Osteocyte (in vitro differentiated cells): ENCODE measurements at places on chromosomes 6 and 20.
A peak's percentile ranks its signal among the peaks of the same experiment; 100 is the strongest.

GRCh38 chr6:109305028-109305427 lies 77.2 kb downstream of the CD164 start:
- no peak for DNase-seq

DNA sequence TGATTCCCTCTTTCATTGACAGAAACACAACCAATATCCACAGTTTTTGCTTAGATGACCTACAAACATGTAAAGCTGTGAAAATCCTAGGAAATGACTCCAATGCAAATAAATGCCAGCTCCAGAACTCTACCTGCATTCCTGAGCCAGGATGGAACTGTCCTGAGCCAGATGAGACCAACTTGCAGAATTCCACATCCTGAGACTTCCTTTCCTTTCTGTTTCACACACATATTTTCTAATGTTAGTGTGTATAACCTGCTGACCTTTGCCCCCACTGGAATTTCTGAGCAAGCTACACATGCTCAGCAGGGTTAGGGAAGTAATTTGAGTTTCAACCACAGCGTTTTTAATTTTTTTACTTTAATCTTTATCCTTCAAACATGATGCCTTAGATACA lies 69.6 kb upstream of the ADGRF1 start:
- no peak for DNase-seq

GRCh38 chr6:132648356-132648755 lies 10.6 kb downstream of the TAAR1 start:
- DNase-seq, result no peak

- DNase-seq, result peak; percentile 84
These were observed 19.0 kb downstream of the THBS2 start for GRCh38 chr6:169234634-169235033.

DNA sequence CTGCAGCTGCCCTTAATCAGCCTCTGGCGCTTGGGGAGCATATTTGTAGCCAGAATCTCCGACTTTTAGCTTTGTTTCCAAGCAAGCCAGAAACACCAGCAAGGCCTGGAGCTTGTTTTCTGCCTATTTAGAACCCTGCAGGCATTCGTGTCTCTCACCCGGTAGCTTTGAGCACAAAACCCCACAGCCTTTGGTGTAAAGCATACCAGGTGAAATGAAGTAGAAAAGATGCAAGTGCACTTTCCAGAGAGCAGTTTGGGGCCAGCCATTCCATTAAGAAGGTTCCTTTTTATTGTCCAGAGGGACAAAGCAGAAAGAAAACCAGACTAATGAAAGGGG lies 736 bp downstream of the FAM217B start:
- DNase-seq, result no peak

DNA sequence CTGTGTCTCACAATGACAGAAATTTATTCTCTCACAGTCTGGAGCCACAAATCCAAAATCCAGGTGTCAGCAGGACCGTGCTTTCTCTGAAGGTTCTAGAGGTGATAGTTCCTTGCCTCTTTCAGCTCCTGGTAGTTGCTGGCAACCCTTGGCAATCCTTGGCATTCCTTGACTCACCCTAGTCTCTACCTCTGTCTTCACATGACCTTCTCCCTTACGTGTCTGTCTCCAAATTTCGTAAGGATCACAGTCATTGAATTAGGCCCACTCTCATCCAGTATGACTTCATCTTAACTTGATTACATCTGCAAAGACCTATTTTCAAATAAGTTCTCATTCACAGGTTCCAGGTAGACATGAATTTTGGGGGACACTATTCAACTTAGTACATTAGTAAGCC lies 143.1 kb downstream of the CEP57L1 start:
- DNase-seq, result no peak

DNA sequence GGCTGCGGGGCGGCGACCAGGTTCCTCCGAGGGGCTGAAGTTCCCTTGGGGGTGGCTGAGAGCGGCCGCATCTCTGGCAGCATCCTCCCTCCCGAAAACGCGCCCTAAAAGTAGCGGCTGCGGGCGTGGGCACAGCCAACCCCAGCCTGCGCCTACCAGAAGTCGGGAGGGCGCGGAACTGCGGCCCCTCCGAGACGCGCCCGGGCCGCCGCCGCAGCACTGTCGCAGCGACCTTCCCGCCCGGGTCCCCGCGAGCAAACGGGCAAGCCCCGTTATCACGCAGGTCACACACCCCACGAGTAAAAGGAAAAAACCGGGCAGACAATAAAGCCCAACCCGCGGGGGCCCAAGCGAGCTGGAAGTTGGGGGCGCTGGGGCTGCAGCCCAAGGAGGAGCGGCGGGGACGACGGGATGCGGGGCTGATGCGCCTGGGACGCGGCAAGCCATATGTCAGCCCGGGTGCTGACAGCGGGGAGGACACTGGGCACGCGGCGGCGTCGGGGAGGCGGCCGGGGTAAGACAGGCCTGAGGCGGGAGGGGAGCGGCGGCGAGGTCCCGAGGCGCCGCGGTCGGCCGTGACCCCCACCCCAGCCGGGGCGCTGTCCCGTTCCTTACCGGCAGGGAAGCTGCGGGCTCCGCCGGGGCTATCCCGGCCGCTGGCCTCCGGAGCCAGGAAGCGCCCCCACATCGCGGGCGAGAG lies 659 bp downstream of the CEP85L start:
- DNase-seq, result no peak

GRCh38 chr6:70901324-70901723 lies 55.5 kb downstream of the B3GAT2 start:
- no peak for DNase-seq

GRCh38 chr6:164693944-164694343 lies 615.5 kb downstream of the C6orf118 start:
- no peak for DNase-seq

DNA sequence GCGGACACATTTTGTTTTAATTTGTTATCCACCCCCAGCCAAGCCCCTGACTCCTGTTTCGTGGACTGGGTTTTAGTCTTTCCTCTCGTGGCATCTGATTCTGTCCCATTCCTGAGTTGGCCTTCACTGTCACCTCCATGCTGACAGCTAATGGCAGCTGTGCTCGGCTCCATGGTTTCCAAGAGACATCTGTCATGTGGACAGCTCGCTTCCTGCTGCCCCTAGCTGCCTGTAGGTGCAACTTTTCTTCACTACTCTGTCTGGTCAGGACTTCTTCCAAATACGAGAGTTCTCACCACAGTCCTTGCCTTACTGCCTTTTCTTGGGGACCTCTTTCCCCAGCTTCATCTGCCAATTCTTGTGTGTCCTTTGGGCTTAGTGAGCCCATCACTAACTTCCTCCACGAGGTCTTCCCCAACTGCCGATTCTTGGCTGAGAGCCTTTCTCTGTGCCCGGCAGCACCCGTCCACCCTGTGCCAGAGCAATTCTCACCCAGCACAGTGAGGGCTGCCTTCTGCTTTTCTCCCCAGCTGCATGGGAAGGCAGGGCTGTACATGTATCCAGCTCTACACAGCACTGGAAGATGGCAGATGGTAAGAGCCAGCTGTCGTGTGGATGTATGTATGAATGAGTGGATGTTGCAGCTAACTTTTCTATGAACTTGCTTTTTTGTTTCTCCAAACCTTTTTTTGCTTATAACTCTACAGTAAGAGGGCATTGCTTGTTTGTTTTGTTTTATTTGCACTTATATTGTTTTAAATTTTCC lies 140.4 kb downstream of the F13A1 start:
- no peak for DNase-seq

GRCh38 chr6:6643398-6643797 lies 54.9 kb downstream of the LY86 start:
- DNase-seq, result no peak

DNA sequence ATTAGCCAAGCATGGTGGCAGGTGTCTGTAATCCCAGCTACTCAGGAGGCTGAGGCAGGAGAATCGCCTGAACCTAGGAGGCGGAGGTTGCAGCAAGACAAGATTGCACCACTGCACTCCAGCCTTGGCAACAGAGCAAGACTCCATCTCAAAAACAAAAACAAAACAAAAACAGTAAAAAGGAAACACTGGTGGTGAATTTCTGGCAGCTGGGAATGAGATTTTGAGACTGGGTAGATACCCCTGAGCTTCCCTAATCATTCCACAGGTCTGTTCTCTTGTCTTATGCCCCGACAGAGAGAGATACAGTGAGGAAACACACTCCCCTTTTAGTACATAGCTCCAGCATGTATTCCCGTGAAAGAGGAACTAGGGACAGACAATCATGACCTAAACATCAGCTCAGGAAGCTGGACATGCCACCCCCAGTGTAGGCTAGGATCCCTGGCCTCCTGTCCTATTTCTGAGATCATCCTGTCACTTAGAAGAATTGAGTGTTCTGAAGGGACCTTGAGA lies 9.6 kb downstream of the MAN1A1 start:
- no peak for DNase-seq

- no peak for DNase-seq
These were observed 371.0 kb downstream of the EPHA7 start for GRCh38 chr6:93048381-93048780.

DNA sequence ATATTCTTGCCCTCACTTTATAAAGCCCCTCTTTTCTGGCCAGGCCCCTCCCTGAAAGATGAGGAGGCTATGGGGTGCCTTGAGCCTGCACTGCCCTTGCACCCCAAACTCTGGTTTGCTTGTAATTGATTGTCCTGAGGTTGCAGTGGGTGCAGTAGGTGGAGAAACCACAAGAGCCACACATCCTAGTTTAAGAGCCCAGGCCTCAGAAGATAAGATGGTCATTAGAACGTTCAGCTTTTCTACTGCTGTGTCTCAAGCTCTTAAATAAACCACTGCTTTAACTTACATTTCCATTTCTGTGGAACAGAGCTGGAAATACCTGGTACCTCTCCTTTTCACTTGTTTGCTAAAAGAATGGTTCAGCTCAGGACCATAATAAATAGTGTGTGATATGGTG lies 9.0 kb downstream of the MRAP2 start:
- DNase-seq, result no peak

DNA sequence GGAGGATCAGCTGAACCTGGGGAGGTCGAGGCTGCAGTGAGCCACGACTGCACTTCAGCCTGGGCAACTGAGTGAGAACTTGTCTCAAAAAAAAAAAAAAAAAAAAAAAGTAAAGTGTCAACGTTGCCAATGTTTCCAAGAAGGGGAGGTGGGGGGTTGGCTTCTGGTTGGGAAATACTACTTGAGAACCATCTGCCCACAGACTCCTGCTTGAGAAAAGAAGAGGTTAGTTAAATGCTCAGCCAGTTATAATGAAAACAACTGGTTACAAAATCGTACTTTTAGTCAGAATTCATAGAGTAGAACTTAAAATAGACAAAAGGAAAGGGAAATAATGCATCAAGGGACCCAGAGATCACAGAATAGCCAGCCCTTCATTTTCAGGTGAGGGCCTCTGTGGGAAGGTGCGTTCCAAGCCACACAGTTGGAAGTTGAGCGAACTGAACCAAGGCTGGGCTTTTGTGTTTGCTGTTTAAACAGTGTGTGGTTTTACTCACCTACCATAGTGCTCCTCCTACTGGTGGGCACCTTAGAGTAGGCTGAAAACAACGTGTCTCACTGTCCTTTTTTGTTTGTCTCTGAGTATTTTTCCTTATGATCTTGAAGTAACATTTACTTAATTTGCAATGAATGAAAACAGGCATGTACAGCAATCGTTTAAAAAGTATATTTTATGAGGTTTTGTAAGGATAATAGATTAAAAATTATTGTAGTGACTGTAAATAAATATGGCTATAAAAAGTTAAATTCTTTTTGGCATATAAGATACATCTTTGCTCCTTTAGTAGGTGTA lies 200.7 kb downstream of the BCAS1 start:
- no peak for DNase-seq

DNA sequence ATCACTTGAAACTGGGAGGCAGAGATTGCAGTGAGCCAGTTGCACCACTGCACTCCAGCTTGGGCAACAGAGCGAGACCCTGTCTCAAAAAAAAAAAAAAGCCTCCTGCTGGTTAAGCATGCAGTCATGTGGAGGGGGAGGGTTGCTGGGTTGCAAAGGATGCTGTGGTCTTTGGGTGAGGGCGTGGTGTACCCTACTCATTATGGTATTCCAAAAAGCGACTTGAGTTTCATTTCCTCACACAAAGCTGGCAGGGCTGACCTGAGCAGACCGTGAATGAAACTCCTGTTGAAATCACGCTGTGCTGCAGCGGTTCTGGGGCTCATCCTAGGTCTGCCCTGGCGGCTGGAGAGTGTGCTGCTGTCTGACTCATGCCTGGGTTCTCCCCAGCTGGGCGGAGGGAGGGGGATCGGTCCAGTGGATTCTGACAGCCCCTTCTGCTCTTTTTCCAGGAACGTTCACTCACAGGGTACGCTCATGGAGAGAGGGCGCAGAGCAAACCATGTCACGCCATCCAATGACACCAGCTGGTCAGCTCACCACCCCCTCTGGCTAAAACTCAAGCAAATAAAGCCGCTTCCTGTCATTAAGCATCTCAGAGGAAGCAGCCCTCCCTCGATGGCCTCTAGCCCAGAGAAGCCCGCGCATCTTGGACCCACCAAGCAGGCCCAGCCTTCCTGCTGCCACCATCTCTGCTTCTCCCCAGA lies 166.2 kb downstream of the SCML4 start:
- DNase-seq, result peak; percentile 92

GRCh38 chr6:5089481-5090438 lies 4.6 kb downstream of the PPP1R3G start:
- DNase-seq, result no peak

DNA sequence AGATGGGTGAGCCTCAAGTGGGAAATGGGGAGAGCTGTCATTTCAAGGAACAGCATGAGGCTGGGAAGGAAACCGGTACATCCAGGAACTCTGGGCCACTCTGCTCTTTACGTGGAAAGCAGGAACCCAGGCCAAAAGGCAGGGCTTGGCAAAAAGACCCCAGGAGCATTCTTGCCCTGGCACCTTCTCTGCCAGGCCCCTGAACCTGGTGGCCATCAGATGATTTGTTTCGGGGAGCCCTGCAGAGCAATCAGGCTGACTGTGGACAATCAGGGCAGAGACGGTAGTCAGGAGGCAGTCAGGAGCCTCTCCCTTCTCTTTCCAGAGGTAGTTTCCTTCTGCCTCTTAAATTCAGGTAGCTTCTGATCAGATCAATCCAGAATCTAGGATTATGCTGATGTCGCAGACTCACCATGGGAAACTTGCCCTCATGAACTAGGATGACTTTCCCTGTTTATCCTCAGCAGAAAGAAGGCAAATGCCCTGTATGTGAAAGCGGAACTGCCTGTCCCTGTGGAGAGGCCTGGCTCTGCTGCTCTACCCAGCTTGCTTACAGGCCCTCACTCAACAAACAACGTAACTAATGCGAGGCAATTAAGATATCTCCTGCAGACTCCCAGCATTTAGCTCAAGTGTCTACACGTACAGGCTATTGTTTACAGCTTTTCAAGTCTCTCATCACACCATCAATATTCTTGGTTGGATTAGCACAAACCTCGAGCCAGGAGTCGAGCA lies 36.6 kb downstream of the EZR start:
- no peak for DNase-seq

DNA sequence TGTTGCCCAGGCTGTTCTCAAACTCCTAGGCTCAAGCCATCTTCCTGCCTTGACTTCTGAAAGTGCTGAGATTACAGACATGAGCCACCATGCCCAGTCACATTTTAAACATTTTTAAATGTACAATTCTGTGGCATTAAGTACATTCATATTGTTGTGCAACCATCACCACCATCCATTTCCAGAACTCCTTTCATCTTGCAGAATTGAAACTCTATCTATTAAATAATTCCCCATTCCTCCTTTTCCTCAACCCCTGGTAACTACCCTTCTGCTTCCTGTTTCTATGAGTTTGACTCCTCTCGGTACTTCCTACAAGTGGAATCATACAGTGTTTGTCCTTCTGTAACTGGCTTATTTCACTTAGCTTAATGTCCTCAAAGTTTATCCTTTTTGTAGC lies 103.8 kb upstream of the NAA20 start:
- DNase-seq, result no peak
